WERI-Rb-1 (cell line): ENCODE measurements at places on chromosomes 16 and 17.

DNA sequence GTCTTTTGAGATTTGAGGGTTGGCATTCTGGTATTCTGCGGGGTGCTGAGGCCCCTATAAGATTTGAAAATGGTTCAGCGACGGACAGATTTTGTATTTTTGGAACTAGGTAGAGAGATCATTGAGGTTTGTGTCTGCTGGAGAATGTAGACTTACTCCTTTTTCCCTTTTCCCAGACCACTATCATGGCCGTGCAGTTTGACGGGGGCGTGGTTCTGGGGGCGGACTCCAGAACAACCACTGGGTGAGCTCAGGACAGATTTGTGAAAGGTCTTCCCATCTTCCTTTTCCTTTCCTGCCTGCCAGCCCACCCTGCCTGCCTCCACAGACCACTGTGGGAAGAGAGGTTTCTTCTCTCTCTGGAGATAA, 572 bp downstream of the PSMB6 start:
- DNase-seq = peak; percentile 46

DNA sequence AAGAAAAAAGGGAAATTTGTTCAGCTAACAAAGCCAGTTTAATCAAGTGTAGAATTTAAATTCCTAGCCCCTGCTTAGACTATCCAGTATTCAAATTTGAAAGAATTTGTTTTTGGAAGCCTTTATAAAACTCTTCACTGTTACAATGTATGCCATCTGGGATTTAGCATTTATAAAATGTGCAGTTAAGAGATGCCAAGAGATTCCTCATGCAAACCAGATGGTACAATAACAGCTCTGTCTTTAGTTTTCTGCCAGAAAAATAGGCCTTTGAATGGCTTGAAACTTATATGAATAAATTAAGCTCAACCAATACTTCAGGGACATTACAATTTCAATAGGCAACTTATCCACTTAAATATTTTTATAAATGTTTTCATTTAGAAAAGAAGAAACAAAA, 6.8 kb upstream of the ANKS4B start:
- DNase-seq = no peak

GRCh38 chr17:6297960-6298359, 137.0 kb downstream of the AIPL1 start:
- no peak for DNase-seq

- DNase-seq = no peak
Measured at GRCh38 chr16:83781-84615, 6.0 kb downstream of the MPG start.

GRCh38 chr17:57762452-57763395, 17.6 kb upstream of the CCDC182 start:
- DNase-seq = no peak

GRCh38 chr17:51120739-51121619, at the start of gene SPAG9:
SPAG9 (minus strand) TSS chr17:51120868; CDS start chr17:51120656, 212 bp downstream.
- DNase-seq = peak; percentile 97

DNA sequence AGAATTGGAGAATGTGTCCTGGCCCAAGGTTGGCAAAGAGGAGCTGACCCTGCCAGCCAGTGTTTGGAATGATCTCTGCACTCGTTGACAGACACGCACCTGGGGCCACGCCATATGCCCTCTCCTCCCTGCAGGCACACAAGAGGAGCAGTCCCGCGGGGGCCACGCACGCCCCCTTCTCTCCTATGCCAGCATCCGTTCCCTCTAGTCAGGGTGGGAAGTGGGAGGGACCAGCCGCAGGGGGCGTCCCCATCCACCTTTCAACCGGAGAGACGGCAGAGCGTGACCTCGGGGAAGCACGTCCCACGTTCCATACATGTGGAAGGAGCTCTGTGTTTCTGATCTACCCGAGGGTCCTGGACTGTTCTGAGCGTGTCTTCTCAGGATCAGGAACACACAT, 86.9 kb upstream of the ZNF750 start:
- no peak for DNase-seq

DNA sequence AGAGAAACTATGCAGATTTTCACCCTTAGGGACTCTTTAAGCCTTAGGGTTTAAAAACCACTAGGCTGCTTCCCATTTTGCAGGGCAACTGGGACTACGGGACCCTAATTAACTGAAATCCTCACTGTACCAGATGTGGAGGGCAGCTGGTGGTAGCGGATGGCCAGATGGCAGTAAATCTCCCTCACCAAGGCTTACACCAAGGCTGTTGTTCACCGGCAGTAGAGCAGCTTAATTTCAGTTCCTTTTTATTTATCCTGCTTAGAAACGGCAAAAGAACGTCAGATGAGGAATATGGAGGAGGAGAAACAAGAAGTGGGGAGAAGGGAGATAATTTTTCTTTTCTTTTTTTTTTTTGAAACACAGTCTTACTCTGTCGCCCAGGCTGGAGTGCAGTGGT, 6.5 kb downstream of the ABHD15 start:
- peak; percentile 81 for DNase-seq

DNA sequence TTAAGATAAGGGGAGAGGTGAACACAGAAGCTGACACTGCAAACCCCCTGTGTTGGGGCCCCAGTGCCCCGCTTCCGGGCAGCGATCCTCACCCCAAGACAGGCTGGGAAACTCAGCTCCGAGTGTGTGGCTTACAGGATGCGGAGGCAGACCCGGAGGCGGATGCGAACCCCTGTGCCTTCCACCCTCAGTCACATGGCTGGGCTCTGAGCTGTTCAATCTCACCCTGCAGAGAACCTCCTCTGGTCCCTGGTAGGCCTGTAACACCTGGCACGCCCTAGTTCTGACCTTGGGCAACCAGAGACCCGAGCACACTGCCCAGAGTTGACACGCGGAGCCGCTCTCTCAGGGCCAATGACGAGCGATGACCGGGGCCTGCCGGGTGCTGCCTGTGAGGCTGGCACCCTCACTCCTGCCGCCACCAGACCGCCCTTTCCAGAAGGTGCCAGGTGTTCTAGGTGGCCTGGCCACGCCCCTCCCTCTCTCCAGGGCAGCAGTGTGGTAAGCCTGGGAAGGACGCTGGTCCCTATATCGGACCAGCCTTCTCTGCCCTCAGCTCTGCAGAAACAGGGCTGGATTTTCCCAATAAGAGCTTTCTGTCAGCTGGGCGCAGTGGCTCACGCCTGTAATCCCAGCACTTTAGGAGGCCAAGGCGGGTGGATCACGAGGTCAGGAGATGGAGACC, 23.3 kb downstream of the MEAK7 start:
- DNase-seq = no peak
